D721Med (cell line): ENCODE measurements at places on chromosomes 4 and X.

- peak; percentile 35 for DNase-seq
Measured at GRCh38 chr4:158729716-158730559, 6.7 kb upstream of the PPID start.

- DNase-seq = no peak
Measured at GRCh38 chr4:83266689-83267088, 17.9 kb downstream of the COQ2 start.

DNA sequence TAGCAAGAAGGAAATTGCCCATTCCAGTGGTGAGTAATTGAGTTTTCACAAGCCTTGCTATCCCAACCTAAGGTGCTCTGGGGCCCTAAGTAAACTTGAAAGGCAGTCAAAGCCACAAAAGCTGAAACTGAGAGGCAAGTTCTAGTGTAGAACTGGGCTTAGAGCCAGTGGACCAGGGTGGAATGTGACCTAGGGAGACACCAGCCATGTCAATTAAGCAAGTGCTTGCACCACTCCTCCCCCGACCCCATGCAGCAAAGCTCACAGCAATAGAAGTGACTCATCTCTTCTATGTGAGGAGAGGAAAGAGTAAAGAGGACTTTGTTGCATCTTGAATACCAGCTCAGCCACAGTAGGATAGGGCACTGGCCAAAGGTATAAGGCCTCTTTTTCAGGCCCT is 486.1 kb upstream of the POU3F4 start:
- no peak for DNase-seq

DNA sequence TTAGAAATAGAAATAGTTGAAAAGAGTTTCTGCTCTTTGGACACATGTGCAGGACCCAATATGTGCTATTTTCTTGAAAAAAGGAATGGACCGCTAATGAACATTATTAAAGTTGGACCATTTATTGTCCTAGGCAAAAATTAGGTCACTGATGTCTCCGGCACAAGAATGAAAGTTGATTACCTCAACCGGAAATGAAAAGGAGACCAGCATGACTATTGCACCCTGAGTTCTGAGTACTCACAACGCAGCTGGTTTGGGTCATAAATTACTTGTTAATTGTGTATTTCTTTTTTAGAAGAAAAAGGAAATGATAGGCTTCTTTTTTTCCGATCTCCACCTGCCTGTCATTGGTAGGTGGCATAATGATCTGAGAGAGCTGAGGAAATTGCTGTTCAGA is 232.7 kb downstream of the ARHGAP24 start:
- no peak for DNase-seq

GRCh38 chrX:19709812-19710518 is 177.4 kb downstream of the SH3KBP1 start:
- no peak for DNase-seq

DNA sequence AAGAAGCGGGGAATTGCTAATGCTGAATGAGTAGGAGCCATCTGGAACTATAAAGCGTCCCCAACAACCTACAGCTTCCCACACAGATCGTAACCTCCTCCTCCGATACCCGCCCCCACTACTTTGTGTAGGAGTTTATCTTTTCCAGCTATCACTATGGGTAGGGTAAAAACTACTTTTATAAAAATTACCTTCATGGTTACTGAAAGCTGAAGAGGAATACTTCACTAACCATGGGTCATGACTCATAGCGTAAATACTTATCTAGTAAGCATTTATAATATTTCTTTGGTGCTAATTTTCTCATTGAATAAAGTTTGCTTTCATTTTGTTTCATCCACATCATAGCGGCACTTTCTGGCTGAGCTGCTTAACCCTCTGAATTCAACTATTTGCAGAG is 79.4 kb upstream of the TNIP3 start:
- DNase-seq = no peak

DNA sequence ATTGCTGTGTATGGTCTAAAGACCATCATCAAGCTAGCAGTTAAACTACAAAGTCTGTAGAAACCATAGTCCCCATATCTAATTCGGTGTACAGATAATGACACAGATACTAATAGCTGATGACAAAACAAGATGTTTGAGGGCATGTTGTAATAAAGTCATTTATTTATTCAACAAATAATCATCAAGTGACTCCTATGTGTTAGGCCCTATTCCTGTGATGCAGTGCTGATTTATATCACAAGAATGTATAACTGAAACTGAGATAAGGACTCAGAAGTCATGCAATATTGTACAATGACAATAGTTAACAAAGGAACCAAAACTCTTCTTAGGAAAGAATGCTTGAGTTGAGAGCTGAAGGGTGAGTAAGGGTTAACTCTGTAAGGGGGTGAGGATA is 315.0 kb upstream of the NR3C2 start:
- no peak for DNase-seq

- no peak for DNase-seq
Measured at GRCh38 chrX:49999087-49999486, 76.7 kb downstream of the CLCN5 start.

- no peak for DNase-seq
Measured at GRCh38 chr4:170139764-170140163, 50.0 kb upstream of the AADAT start.

- DNase-seq = no peak
Measured at GRCh38 chrX:97636473-97637140, 752.9 kb downstream of the RPA4 start.

- DNase-seq = no peak
Measured at GRCh38 chrX:33252306-33252825, 41.0 kb upstream of the DMD start.

- DNase-seq = no peak
Measured at GRCh38 chr4:140944572-140944971, 188.4 kb upstream of the TBC1D9 start.

DNA sequence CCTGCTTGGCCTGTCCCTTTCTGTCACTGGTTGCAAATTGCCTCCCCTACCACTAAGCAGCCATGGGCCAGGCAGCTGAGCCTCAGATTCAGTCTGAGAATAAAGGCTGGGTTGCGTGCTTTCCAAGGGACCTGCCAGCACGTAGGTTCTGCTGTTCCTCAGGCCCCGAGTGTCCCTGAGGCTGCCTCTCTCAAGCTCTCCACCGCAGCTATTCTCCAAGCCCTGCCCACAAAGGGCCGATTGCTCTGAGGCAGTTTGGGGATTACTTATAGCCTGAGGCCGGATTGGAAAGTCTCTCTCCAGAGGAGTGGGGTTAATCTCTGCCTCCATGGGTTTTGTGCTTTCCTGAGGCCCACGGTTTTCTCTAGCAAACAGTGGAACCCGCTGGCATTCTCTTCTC is 590.7 kb downstream of the BCOR start:
- DNase-seq = no peak

DNA sequence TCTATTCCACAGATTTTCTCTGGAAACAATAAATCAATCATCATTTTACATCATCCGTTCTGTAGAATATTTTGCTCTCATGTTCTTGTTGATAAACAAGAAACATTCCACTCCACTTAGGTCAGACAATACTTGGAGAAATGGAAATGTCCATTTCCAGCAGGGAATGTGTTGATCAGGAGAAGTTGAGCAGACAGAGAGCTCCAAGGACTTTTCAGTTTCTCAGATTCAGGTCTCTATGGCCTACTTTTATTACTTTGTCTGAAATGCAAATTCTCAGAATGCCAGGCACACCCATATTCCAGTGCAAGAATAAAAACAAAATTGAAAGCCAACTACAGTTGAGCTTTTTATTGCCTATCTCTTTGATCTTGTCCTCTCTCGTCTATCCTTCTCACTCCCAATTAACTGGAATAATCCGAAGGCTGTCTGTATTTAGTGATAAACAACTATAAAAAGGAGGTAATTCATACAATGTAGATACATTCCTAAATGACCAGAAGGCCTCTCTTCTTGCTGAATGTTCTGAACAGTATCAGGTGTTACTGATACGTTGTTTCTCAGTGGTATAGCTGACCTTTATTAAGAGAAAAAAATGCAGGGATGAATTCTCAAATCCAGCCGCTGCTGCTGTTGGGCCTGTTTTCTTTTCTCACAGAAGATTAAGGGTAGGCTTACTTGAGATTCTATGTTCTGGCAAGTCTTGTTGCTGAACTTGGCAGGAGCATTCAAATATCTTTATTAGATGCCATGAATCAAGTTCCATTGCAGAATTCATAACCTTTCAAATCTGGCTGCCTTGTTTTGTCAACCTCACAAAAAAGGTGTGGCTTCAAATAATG is 72.1 kb downstream of the HPGD start:
- no peak for DNase-seq

GRCh38 chrX:114797494-114797893 is 213.6 kb downstream of the HTR2C start:
- no peak for DNase-seq

DNA sequence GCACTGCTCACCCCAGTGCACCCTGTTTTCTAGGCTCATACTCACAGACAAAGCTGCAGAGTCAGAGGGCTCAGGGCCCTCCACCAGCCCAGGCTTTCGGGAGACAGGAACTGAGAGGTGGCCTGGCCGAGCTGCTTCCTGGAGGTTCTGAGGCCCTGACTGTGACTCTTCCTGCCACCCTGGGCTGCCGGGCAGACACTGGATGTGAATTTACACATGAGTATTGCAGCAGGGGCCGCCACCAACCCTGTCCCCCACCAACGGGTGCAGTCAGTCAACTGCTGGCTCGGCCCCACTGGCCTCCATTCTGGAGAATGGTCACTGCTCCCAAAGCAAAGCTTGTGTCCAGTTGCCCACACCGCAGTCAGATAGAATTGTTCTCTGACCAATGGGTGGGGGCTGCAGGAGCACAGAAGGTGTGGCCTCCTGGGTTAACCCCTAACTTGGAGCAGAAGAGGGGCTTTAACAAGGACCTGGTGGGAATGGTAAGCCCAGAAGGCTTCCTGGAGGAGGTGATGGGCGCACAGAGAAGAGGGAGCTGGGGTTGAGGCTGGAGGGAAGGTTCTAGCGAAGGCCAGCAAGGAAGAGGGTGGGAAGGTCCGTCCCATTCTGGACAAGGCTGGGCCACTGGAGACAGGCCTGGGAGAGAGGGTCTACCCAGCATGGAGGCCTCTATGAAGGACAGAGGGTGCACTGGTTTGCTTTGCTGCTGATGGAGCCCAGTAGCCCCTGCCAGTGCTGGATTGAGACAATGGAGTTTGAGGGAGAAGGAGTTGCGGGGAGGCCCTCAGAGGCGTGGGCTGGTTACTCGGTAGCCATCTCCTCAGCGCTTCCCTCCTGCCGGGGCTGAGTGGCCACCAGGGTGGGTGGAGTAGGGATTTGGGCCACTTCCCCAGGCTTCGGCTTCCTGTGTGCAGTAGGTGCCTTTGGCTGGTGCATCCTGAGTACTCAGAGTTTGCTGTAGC is 135.3 kb downstream of the CPZ start:
- DNase-seq = no peak

- DNase-seq = no peak
Measured at GRCh38 chr4:123674762-123675465, 278.3 kb downstream of the SPRY1 start.

GRCh38 chr4:151673908-151674520 is 86.8 kb downstream of the GATB start:
- no peak for DNase-seq

- DNase-seq = no peak
Measured at GRCh38 chr4:108714880-108715279, 48.0 kb downstream of the ETNPPL start.

GRCh38 chrX:116277351-116278225 is 107.0 kb downstream of the AGTR2 start:
- DNase-seq = no peak

- DNase-seq = no peak
Measured at GRCh38 chr4:64784125-64784524, 374.9 kb upstream of the TECRL start.

- DNase-seq = no peak
Measured at GRCh38 chr4:8072235-8072968, 86.2 kb downstream of the ABLIM2 start.

DNA sequence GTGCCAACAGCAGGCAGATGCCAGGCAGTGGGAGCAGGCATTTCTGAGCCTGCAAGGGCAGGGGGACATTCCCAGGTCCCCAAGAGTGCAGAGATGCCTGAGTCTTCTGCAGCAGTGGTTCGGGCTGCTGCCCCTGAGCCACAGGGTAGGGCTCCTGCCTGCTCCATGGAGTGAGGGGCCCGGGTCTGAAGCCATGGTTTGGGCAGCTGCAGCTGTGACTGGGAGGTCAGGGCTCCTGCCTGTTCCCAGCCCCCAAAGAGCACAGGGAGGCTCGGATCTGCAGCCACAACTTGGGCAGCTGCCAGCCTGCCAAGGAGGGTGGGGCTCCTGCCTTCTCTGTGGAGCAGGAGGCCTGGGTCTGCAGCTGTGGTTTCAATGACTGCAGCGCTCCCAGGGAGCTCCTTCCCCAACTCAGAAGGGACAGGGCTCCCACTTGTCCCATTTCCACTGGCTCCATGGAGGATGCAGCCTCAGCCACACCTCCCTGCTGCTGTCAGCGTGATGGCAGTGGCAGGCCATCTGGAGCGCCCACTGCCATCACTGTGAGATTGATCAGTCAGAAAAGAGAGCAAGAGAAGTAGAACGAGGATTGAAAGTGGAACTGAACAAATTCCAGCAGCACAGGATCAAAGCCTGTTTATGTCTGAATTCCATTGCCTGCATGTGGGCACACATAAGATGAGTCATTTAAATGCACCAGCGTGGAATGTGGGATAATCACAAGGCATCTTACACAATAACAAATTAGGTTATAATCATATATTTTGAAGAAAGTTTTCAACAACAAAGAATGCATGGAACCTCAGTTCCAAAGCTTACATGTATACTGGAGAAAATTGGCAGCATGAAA is 93.1 kb upstream of the CXorf51A start:
- no peak for DNase-seq

- DNase-seq = no peak
Measured at GRCh38 chr4:22500831-22501714, 14.8 kb downstream of the ADGRA3 start.

DNA sequence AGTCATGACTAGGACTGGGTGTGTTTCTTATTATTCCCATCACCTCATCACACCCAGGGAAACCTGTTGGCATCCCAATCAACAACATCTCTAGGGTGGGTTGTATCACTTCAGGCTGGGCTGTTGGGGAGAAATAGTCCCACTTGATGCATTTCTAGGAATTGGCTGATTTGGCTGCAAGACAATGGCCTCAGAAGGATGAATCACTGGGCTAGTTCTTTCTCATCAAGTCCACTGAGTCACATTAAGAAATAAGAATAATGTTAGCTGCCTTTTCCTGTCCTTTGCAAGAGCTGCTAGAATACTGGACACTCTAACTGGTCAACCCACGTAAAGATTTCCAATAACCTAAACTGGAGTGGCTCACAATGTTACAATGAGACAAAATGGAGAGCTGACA is 104.2 kb downstream of the CHRDL1 start:
- no peak for DNase-seq

GRCh38 chr4:151198748-151199147 is 78.2 kb upstream of the PRSS48 start:
- DNase-seq = no peak

- DNase-seq = no peak
Measured at GRCh38 chr4:95979961-95980876, 140.3 kb downstream of the PDHA2 start.
